Thoracic aorta (tissue), 2 donors: ENCODE measurements at places on chromosomes 6 and 20.

DNA sequence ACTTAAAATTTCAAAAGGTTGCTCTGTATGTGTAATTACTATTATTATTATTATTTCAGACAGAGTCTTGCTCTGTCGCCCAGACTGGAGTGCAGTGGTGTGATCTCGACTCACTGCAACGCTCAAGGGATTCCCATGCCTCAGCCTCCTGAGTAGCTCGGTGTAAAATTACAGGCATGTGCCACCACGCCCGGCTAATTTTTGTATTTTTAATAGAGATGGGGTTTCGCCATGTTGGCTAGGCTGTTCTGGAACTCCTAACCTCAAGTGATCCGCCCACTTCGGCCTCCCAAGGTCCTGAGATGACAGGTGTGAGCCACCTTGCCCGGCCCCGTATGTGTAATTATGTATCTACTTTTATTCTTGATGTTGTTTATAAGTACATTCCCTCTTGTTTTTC, 65.3 kb upstream of the ZNF217 start:
- no peak for DNase-seq

DNA sequence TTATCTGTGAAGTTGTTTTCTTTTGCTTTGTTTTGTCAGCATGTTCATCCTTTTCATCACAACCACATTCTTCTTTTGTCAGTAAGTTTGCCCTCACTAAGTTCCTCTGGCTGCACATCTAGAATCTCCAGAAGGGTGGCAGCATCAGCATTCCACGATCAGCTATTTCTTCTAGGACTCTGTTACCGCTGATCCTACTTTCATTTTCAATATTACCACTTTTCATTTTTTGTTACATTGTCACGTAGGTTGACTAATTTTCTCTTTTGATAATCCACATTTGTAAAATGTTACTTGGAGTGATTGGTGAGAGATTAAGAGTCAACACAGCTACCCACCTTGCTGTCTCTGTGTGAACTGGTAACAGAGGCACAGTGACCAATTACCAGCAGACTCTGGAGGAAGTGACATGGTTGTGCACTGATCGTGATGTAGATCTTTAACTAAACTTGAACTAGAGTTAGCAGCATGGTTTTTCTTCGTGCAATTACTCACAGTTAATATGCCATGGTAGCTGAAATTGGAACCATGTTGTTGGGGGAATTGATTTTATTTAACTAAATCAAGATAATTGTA, 307.9 kb upstream of the SLC35B3 start:
- DNase-seq: no peak

GRCh38 chr6:21734204-21734603, 140.7 kb downstream of the SOX4 start:
- no peak for DNase-seq

DNA sequence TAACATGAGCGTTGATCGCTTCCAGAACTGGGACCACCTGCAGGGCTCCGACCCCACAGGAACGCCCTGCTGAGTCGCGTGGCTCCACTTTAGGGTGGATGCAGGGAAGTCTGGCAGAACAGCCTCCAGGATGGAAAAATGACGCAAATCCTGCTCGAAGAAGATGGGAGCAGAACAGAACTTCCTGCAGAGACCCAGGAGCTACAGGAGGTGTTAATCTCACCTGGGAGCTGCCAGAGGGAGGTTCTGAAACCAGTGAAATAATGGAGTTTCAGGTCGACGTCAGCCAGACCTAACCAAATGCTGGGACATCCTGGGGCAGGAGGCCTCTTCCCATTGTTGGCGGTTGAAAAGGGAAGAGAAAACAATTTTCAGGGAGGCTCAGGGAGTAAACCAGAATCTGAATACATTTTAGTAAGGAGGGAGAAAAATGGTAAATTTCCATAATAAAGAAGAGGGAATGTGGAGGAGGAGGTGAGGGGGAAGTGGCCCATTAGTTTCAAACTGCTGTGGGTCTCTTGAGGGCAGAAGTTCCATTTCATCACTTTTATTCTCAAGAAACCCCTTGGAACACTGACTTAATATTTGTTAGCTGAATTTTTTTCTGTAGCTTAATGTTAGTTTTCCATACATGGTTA, 558.4 kb upstream of the CDH4 start:
- DNase-seq: no peak

GRCh38 chr6:113586413-113587077, 270.6 kb upstream of the MARCKS start:
- DNase-seq: no peak

GRCh38 chr6:87718662-87719433, 16.8 kb upstream of the AKIRIN2 start:
- DNase-seq: no peak

DNA sequence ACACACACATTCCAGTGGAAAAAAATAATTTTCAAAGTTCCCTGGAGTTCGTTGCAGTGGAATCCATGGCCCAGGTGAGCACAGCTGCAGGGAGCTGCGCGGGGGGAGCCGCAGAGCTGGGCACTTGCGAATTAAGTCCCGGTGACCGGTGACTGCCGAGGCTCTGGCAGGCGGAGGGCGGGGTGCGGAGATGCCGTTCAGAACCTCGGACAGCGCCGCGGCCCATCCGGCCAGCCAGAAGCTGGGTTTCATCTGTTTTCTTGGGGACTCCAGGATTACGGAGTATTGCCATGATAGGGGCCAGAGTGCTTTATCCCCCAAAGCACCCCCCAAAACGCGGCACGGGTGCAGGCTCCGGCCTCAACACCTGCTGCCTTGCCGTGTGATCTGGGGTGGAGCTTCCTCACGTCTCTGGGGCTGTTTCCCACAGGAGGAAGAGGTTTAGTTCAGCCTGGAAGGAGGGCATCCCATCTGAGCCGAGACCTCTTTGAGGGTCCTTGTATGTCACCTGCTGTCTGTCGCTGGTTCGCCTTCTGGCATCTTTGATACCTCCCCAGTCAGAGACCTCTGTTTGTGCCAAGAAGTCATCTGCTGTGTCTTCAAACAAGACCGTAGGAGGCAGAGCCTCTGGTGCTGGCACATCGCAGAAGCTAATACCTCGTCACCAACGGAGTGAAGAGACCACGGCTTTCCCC, 99.4 kb downstream of the YTHDF1 start:
- DNase-seq: no peak

- DNase-seq: no peak
These were observed 541.8 kb upstream of the NRSN1 start for GRCh38 chr6:23584134-23584763.

DNA sequence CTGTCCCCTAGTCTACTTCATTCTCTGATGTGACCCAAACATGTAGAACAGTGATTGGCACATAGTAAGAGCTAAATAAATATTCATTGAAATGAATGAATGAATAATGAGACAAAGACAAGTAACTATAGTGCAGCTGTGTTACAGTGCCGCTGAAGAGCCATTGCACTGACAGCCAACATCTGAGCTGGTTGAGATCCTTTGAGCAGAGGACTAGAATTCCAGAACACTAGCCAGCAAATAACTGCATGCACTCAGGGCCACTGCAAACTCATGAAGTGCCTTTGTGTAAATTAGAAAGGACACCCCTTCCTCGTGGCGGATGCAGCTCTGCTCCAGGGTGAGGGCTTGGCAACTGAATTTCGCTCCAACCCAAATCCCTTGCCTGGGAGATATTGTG, 230.3 kb upstream of the CDYL start:
- DNase-seq: no peak

GRCh38 chr6:33954453-33954852, 150.7 kb upstream of the MLN start:
- DNase-seq: no peak
